Right ventricle myocardium inferior (tissue), 1 donor: ENCODE measurements at places on chromosomes 7 and 10. TPM values are rescaled to one million over a fixed set of nuclear protein-coding genes. Genes with fewer than 3 reads are reported as not detected.
A peak's percentile ranks its signal among the peaks of the same experiment; 100 is the strongest.

GRCh38 chr7:2452074-2452507 lies 24.1 kb downstream of the GRIFIN start:
- no peak for DNase-seq

DNA sequence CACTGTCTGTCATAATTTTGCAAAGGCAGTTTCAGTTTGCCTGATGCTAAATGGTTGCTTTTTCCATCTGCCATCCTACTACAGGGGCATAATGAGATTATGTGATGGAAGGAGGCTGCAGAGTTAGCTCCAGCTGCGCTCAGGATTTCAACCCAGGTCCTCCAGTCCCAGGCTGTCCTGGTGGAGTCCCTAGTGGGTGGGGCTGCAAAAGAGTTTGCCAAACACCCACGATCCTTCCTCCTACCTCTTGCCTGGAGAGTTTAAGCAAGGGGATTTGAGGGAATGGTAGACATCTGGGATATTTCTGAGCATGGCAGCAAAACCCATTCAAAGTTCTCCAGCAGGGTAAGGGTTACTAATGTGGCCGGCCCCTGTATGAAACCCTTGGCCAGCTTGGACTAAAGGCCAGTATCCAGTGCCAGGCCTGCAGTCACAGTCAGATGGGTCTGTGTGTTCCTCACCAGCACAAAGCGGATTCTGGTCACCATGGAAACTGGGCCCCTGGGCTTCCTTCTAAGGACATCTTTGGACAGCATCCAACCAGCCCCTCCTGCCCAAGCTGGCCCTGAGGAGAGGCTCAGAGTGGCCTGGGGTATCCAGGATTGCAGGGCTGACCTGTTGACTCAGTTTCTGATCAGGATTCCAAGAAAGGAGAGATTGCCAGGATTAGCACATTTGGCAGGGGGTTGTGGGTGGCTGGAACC lies 42.7 kb upstream of the CHST3 start:
- DNase-seq: peak; percentile 84

DNA sequence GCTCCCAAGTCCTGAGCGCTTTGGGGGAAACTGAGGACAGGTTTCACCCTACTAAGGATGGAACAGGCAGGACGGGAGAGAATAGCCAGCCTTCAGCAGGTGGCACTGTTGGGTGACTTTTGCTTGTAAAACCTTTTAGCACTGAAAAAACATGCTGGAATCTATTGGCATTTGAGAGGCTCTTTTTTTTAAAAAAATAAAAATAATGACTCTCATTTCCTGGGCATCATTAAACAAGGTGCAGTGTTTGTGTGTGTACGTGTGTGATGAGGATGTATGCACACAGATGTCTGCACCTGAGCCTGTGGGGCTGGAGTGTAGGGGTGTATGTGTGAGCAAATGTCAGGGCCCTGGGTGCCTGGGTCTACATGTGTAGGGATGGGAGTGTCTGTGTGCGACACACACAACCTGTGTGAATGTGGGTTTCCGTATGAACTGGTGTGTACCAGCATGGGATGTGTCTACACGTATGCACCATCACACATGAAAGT lies 177.9 kb downstream of the RPS24 start:
- no peak for DNase-seq

The CYP26C1 gene
- total RNA-seq: 0.05 TPM

The DDC gene
- not detected for total RNA-seq

The ARID5B gene
- total RNA-seq: 14.0 TPM

The CYP2C19 gene
- total RNA-seq: not detected
